NCI-H2107 (cell line): ENCODE measurements at places on chromosomes 5 and 9.
A peak's percentile ranks its signal among the peaks of the same experiment; 100 is the strongest.

DNA sequence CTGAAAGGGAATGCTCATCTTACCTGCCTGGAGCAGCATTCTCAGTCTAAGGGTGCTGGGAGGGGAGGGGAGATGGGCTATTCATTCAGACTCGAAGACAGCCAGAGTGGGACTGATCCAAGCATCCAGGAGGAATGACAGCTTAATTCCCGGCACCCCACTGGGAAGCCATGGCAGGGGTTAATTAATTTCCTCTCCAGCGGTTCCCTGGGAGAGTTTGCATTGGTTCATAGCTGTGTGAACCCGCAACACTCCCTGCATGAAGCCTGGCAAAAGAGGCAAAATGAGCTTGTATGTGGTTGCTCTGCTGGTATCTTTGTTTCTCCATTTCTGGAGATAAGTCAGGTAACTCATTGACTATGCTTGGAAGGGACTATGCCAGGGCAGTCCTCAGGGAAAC lies 401.0 kb upstream of the SLC24A2 start:
- no peak for DNase-seq

GRCh38 chr9:132516911-132517310 lies 65.5 kb upstream of the BARHL1 start:
- peak; percentile 57 for DNase-seq

- no peak for DNase-seq
These were observed 12.0 kb upstream of the PHYKPL start for GRCh38 chr5:178244576-178244975.

- no peak for DNase-seq
These were observed 35.0 kb downstream of the PRRT1B start for GRCh38 chr9:131580358-131580757.

- DNase-seq: no peak
These were observed 61.8 kb upstream of the ARAP3 start for GRCh38 chr5:141743866-141744272.

GRCh38 chr5:159883522-159883950 lies 32.7 kb upstream of the ADRA1B start:
- DNase-seq: no peak

DNA sequence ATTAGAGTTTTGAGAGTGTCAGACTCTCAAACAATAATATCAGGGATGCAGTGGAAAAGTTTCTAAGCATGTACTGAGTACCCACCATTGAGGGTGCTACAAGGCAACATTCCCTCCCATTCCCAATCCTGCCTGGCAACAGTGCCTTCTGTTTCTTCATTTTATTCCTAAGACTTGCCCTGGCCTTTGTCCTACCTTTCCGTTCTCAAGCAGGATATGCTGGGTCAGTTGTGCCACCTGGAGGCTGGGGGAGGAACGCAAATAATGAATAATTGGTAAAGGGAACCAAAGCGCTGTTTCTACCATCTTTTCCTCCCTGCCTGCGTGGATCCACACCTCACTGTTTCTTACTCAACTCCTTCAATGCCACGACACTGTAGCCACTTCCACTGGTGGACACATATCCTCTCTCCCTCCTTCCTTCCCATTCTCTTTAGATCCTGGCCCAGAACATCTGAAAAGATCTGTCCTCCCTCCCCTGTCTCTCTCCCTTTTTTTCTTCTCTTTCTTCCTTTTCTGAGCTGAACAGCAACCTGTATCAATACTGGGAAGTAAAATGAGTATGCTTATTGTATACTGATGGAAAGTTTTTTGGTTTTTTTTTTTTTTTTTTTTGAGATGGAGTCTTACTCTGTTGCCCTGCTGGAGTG lies 149.5 kb downstream of the C9orf152 start:
- DNase-seq: no peak

DNA sequence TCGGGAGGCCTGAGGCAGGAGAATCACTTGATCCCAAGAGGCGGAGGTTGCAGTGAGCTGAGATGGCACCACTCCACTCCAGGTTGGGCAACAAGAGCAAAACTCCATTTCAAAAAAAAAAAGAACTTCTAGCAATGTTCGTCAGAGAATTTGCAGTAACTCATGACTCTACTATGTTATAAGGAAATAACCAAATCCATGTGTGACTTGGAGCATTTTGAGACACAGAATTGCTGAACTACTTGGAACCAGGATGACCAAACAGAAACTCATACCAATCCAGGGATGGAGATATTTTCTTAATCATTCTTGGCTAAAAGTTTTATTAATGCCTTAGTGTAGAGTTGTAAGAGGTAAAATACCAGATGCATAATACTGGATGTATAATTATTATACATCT lies 99.9 kb upstream of the BNC2 start:
- no peak for DNase-seq

- DNase-seq: no peak
These were observed 128.4 kb downstream of the TTC39B start for GRCh38 chr9:15178631-15179030.

DNA sequence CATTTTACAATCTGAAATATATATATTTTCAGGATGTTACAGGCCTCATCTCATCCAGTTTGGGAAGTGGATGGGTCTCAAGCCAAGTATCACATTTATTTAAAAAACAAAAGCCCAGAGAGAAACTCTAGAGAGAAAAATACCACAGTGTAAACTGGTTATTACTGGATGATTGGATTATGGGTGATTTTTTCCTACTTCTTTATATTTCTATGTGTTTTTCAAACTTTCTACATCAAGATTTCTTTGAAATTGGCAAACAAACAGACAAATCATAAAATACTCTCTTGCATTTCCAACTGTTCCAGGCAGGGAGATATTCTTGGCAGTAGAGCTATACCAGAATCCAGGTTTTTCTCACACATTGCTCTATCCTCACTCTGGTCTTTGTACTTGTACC lies 116.0 kb upstream of the SMIM23 start:
- DNase-seq: no peak

DNA sequence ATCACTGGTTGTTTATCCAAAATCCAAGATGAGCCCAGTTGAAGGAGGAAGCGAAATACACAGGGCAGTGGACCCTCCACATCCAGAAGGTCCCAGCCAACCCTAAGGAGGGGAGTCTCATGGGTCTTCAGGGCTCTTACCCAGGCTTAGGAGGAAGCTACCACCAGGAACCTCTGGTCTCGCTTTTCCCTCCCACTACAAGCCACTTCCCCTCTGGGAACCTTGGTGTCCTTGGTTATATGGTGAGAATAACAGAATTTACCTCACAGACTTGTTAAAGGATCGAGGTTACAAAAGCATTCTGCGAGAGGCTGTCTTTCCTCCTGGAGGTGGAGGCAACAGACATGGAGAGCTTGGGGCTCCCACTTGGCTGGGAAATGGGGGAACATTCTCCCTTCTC lies 3.4 kb downstream of the HIGD2A start:
- no peak for DNase-seq

GRCh38 chr5:148418511-148418910 lies 34.8 kb downstream of the FBXO38 start:
- no peak for DNase-seq

- no peak for DNase-seq
These were observed 7.6 kb upstream of the RPS14 start for GRCh38 chr5:150457121-150457520.

GRCh38 chr9:14398473-14398872 lies 84.5 kb upstream of the NFIB start:
- DNase-seq: no peak

- DNase-seq: peak; percentile 39
These were observed 5.0 kb upstream of the MED10 start for GRCh38 chr5:6383376-6383775.

DNA sequence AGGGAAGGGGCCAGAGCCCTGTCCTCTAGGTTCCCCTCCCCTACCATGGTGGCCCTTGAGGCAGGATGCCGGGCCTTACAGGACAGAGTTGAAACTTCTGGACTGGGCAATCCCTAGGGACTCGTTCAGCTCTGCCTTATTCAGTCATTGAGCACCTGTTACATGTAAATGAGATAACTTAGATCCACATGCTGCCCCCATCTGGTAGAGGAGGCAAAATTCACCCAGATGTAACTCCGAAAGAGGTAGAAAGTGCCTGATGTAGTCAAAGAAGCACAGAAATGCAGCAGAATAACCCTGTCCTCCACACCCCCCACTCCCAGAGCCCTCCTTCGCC lies 1.5 kb downstream of the GGTA1 start:
- peak; percentile 52 for DNase-seq

DNA sequence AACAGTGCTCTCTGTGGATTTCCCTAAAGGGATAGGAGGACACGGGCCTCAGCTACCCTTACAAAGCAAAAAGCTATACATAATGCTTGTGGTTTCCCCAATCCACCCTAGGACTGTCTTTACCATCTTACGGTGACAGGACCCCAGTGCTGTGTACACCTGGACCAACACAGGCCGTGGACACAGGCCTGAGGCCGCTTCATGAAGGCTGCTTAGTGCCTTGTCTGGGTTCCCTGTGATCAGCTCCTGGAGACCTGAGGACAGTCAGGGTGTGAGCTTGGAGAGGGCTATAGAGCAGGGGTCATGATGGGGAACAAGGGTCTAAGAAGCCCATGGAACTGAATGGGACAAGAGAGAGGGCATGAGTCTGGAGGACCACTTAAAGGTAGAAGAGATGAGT lies 2.9 kb downstream of the FANCG start:
- no peak for DNase-seq

DNA sequence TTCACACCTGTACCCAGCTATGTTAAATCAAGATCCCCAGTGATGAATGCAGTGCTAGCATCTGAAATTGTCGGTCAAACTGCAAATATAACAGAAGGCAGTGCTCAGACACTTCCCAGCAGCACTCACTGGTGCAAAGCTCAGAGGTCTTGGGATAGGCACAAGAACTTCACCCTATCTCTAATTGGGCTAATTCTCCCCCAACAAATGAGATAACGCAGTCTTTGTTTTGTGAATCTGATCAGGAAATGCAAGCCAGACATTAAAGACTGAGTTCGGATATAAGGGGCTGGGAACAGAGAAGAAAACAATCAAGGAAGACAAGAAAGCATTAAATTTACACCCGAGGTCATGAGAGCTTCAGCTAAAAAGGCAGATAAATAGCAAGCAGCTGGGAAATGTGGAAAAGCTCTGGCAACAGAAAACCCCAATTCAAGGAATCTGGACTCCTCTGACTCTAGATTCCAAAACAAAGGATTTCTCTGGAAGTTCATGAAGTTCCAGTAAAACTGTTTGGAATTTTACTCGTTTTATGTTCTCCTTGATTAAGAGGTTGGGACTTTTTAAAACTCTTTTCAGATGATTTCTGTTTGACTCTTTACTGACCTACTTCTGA lies 65.1 kb downstream of the GNA14 start:
- no peak for DNase-seq

DNA sequence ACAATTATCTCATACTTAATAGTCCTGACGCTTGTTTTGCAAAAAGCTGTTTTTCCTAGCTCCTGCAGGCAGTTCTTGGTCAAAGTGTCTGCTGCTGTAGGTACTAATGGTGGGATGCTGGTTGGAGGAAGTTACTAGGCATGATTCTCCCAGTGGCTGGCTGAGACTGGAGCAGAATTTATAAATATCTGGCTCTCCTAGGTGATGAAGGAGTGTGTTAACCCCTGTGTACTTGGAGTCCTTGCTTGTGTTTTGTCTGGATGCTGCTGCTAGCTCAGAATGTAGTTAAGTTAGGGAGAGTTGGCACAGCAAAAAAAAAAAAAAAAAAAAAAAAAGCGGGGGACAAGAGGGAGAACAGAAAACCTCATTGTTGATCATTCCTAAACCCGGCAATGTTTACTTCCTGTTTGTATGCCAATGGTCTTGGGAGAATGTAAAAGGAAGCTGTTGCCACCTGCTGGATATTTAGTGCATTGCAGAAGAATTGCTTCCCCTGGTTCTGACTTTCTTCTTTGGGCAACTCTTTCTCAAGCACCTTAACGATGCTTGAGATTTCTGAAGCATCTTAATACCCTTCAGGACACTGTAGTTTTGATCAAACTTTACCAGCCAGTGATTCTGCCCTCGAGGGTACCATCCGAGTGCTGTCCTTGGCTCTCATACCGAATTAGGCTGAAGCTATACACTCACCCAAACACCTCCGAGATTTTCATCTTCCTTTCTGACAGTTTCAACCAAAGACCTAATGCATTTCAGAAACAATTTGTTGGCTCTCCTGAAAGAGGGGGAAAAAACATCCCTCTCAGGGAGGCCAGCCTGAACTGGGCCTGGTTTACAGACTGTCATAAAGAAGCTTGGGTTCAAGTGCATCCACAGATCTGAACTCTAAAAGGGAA lies 71.7 kb upstream of the WWC1 start:
- DNase-seq: peak; percentile 42

DNA sequence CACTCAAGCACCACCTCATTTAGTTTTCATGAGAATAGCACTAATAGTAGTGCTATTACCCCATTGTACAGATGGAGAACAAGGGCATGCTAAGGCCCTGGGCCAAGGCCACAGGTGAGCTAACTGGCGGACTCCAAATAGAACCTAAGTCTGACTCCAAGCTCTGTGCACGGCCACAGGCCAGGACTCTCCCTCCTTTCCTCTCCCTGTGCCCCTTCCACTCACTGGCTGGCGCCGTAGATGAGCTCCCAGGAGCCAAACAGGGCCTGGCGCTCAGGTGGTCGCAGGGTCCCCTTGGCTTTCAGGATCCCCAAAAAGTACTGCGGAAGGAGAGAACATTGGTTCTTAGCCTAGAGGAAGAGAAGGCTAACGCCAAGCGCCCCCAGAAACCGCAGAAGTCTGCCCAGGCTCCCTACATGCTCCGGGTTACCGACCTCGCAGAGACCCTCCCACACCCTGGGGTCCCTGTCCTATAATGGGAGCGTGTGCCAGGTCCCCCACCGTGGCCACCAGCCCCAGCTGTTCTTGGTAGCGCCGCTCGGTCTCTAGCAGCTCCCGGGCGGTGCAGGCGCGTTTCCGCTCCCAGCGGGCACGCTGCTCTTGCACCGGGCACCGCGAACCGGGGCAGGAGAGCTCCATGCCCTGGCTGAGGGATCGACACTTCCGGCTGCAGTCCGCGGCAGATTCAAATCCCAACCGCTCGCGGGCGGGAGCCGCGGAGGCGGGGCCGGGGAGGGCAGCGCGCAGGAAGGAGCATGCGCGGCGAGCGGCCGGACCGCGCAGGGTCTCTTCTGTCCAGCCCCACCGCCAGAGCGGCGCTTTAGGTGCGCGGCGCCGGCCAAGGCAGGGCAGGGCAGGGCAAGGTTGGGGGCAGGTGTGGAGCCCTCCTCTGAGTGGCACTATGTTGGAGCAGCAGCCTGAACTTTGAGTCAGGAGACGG lies at the start of gene ARHGEF39:
ARHGEF39 (minus strand) TSS at position 665 of the 940 bp plus-strand sequence; CDS start at position 639, 26 bp downstream.
- DNase-seq: peak; percentile 43

DNA sequence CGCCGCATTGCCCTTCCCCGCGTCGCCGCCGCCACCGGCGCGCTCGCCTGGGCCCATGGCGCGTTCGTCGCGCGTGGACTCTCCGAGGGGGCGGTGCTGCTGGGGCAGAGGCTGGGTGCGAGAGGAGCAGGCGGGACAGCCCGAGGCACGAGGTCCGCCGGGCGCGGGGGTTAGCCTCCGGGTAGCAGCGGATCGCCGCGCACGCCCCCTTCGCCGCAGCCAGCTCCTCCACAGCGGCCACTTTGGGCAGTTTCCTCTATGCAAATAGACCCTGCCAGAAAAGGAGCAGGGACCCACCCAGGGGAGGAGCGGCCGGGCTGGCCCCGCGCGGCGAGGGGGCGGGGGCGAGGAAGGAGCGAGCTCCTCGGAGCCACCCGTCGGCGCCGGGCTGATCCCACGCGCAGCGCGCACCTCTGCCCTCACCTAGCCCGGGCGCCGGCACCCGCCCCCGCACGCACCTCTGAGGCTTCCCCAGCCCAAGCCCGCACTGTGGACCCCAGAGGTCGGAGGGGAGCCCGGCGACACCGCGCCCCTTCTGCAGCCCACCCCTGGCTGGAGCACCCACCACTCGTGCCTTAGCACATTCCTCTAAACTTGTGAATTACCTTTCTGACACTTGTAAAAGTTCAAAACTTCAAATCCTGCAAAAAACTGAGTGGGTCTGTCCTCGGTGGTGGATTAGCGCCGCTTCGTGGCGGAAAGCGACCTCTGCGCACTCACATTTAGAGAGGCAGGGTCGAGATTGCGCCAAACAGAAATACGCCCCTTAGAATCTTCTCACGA lies at the start of gene COL23A1:
COL23A1 (minus strand) TSS at position 253 of the 783 bp plus-strand sequence.
- DNase-seq: no peak
